Activated T-helper 17 cell treated with anti-CD3 and anti-CD28 coated beads, Interleukin-2, amount 50 U/mL, for 72 hours (primary cell): ENCODE measurements at places on chromosomes 3 and 15. TPM values are rescaled to one million over a fixed set of nuclear protein-coding genes. Genes with fewer than 3 reads are reported as not detected.

Gene STRIT1
- not detected for total RNA-seq

- no peak for ATAC-seq
These were observed 23.5 kb downstream of the KCNH8 start for GRCh38 chr3:19171794-19172193.

DNA sequence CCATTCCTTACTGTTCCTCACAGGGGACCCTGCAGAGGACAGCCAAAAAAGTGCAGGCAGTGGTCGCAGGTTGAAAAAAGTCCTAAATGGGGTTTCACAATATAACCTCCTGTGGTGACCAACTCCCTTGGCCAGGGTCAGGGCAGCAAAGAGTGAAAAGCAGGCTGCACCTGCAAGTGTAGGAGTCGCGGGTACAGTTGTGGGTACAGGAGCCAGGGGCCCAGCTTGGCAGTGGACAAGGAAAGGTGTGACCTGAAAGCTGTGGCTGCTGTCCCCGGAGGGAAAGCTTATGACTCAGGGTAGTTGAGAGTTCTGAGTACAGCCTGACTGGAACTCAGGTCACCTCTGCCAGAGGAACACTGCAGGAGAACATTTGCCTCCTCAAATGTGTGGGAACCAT, 1114.1 kb downstream of the ROBO2 start:
- no peak for ATAC-seq

DNA sequence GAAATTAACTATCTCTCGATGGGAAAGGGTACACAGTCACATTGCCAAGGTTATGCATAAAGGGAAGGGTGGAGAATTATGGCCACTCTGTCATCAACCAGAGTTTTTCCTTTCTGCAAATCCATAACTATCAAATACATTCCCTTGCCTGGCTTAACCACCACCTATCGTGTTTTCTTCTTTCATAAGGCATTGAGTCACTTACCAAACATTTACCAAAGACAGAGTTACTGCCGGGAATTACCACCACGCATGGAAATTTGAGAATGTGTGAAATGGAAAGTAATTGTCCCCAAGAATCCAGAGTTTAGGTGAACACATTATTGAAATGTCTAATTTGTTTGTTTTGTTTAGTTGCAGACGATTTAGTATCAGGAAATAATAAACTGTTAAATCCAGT, 134.3 kb upstream of the LRRN1 start:
- no peak for ATAC-seq

DNA sequence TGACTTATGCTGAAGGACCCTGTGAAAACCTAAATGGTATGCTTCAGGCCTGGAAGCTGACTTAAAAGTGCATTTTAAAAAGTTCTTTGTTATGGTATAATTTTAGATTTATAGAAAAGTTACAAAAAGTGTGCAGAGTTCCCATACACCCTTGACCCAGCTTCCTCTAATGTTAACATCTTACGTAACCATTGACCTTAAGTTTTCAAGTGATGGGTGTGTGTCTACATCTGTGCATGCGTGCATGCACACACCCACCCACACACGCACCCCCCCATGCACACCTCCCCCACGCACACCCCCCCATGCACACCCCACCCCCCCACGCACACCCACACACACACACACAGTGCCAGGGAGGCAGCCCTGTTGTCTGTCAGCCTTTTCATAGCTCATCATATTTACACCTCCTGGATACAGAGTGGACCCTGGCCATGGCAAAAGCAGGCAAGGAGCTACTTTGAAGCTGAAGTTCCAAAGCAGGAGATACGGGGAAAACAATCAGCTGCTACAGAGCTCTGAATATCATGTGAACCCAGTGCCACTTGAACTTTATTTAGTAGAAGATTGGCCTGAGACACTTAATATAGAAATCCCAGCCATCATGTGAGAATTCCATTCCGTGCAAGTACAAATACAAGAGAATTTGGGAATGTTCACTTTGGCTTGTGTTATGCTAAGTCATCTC, 30.0 kb upstream of the TRAK1 start:
- ATAC-seq, result no peak

Gene RNF168
- 24.7 TPM for total RNA-seq

Gene ZNF621
- total RNA-seq, result 19.9 TPM

Gene SLC6A1
- not detected for total RNA-seq

Gene PYDC2
- not detected for total RNA-seq

GRCh38 chr15:63564093-63564492, 33.1 kb upstream of the FBXL22 start:
- ATAC-seq, result no peak

DNA sequence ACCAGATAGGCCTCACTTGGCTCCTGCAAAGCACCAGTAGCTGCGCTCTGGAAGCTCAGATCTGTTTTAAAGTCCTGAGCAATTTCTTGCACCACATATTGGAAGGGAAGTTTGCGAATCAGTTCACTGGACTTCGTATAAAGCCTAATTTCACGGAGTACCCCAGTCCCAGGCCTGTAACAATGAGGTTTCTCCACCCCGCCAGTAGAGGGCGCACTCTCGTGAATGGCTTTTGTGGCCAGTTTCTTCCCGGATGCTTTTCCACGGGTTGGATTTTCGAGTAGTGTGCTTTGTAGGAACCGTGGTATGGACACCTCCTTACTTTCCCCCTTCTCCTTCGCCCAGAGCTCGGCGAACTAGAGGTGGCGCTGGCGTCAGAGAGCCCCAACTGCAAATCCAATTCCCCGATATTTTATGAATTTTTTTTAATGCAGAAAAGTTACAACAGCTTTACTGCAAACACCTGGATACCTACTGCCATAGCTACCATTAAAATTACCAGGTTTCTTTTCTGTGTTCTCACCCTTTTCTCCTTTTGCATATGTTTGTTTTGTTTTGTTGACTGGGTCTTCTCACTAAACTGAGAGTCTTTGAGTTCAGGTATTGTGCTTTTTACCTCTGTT, 13.3 kb downstream of the RARB start:
- no peak for ATAC-seq

DNA sequence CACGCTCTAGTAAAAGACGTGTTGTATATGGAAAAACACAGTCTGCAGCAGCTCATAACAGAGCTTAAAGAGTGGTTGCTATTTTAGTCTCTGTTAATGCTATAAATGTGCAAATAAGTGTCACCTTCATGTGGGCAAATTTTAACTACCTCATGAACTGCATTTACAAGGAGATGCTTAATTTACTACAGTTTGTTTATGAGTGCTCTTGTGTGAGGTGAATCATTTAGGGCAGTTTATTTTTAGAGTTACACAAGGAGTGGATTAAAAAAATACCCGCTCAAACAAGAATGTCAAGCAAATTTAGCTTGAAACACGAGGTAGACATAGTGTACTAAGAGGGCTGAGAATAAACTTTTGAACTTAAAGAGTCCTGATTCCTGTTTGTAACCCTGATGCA, 579.0 kb downstream of the MFSD1 start:
- ATAC-seq, result no peak

DNA sequence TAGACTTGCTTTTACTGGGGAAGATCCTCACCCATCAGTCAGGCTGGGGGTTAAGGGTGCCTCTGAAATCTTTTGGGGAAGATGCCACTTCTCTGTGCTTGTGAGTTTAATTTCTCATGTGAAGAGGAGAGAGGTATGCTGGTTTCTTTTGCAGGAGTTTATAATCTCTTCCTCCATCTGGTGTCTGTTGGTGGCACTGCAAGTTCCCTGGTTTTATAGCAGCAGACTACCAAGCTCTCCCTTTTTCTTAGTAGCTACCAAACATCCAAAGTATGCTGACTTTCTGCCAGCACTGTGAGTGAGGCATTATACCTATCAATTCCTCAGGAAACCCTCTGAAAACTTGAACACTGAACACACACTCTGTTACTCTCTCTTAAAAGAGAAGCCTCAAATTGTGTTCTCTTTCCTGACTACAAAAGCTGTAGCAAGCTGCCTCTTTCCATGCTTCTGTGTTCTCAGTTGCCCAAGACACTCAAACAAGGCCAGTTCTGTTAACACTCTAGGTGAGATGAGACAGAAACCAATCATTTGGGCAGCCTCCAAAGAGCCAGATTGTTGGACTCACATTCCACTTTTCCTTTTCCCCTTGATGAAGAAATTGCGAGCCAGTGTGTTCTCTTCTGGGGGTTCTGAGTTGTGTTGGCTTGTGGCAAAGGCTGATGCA, 299.5 kb downstream of the GAP43 start:
- ATAC-seq, result no peak

DNA sequence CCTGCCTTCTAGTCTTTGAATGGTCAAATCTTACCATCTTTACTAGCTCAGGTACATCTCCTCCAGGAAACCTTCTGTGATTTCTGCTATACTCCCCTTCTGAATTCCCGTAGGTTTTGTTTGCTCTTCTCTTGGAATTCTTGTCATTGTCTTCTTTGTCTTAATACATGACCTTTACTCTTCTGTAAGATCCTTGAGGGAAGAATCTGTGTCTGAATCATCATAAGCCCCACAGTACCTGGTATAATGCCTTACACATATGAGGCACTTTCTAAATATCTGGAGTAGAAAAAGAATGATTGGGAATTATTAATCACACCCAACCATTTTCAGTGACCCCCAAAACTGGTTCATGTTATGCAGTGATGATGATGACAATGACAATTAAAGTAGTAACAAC, 210.1 kb upstream of the NR2E3 start:
- ATAC-seq, result no peak

- ATAC-seq, result peak; percentile 86
These were observed 290.5 kb downstream of the RPLP1 start for GRCh38 chr15:69743091-69743490.

Gene SOX14
- total RNA-seq, result not detected

DNA sequence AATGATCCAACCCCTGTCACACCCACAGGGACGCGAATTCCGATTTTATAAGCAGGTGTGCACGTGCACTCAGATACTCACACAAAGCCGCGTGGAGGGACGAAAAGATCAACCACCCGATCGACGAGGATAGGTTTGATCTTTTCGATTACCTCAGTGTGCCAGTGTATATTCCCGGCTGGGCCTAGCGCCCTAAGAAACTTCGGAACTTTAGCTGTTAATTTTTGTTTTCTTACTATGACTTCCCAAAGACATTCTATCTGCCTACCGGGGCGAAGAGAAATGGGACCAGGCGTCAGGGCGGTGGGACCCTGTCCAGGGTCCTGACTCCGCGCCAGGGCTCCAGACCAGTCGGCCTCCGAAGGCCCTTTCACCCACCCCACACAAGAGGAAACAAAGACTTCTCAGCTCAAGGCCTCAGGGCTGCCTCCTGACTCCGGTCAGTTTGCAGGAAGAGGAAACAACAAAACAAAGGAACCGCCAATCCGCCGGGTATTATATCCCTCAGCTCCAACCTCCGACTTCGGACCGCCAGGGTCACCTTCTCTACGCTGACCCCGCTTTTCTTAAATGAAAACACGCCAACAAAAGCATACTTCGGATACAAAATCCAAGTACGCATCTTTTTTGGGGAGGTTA, 6.8 kb downstream of the ONECUT1 start:
- ATAC-seq, result no peak

GRCh38 chr3:17061005-17061404, 176.2 kb downstream of the PLCL2 start:
- no peak for ATAC-seq

Gene DYNLT2B
- total RNA-seq, result 11.3 TPM

Gene HES1
- total RNA-seq, result 0.58 TPM

DNA sequence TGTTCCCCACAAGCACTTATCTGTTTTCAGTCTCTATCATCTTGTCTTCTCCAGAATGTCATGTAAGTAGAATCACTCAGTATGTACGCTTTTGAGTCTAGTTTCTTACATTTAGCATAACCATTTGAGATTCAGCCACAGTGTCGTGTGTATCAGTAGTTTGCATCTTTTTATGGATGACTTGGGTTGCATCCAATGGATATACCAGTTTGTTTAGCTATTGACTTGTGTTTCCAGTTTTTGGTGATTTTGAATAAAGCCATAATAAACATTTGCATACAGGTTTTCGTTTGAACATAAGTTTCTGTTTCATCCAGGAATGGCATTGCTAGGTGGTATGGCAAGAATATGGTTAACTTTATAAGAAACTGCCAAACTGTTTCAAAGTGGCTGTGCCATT, 12.1 kb downstream of the GRIP2 start:
- ATAC-seq, result no peak
